ENCODE measurements at places on chromosomes 5 and 9.

DNA sequence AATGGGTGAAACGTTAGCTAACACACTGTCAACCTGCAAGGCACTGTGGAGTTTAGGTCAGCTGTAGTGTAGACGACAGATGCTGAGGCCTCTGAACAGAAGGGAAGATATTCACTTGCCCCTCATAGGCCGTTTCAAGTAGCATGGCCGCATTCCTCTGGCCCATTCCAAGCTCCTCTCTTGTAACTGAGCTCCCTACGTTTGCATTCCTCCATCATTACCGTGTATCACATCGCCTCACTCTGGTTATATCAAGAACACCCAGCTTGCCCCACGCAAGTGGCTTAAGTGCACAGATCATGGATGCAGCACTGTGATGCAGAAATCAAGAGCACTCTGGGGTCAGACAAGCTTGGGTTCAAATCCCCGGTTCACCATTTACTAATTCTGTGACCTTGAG is 43.3 kb downstream of the PRELID2 start:
- no peak for DNase-seq

DNA sequence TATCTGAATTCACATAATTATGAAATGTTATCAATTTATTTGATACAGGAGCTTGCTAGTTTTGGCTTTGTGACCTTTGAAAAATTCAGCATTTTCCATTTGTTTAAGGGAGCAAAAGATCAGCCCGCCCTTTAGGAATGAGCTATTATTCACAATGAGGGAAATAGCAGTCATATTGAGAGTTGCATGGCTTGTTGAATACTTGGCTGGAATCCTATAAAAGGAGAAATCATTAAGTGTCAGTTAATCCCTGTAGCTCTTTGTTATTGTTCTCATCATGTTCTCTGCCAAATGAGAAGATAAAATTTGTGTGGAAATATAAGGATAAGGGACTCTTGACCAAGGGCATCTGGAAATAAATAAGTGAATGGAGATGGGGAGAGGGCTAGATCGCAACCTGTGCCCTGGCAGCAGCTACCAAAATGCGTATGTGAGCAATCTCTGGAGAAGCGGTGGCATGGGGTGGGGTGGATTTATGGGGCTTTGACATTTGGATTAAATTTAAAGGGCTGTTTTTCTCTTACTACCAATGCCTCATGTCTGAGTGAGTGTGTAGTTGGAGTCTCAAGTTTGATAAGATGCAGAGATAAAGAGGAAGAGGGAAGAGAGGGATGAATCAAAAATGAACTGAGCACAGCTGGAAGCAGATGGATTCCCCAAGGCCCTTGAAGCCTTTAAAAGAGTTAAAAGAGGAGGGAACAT is 237.6 kb downstream of the NNT start:
- no peak for DNase-seq

DNA sequence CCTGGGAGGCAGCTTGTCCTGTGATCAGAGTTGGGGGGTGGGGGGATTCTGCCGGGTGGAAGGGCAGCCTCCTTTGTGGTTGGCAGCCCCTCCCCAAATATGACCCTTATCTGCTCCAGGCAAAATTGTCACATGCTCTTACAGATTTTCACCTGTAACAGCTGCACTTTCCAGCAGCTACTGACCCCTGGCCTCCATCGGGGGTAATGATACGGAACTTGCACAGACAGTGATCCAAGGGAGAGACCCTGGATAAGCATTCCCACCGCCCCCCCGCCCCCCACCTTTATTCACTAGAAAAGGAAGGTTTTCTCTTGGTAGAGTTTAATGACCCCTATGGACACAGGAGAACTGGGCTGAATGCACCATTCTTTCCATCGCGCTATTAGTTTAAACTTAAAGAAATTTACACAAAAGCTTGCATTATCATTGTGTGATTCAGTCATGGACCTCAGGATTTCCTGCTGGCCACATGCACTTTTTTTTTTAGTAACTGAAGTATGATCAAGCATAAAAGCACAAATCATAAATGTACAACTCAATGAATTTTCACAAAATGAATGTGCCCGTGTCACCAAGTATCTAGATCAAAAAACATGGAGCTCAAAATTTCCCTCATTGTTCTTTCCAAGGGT is 10.7 kb upstream of the ZBTB34 start:
- no peak for DNase-seq

DNA sequence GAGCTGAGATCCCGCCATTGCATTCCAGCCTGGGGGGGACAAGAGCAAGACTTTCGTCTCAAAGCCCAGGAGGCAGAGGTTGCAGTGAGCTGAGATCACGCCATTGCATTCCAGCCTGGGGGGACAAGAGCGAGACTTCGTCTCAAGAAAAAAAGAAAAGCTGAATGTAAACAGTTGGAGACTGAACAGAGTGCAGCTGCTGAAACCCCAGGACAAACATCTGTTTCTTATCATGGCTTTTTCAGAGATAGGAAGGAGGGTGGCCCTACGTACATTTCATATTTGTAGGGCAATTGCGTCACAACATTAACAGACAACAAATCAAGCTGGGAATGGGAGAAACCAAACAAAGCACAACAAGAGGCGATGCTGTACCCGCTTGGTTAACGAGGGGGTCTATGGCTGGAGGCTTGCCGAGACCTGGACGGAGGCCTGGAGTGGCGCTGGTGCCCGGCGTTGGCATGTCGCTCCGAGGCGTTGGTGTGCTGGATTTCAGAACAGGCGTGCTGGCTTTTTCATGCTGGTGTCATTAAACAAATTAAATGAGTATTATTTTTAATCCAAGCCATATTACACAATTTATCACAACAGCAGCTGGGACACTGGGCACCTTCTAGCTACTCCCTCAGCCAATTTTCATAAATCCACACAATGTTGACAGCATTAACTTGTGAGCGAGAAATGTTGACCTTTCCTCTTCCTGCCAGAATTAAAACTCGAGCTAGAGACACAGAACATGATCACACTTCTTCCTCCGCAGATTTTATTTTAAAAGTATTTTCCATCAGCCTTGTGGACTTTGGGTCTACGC is 76.1 kb downstream of the TLE1 start:
- no peak for DNase-seq

- no peak for DNase-seq
These were observed 99.8 kb downstream of the STRBP start for GRCh38 chr9:123168586-123168985.

DNA sequence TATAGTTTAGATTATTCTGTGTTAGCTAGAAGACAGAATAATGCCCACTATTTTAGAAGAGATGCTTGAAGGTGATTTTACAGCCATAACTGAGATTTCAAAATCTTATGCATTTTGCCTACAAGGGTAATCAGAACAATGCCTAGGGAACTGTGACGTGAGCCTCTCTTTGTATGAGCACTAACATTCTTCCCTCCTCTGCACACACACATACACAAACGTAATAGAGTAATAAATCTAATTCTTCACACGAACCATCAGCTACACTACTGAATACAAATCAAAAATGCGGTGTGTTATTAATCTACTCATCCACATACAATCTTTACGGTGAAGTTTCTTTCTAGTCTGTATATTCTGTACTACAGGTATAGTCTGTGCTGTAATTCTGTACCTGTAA is 227.8 kb downstream of the PLK2 start:
- DNase-seq, result no peak

GRCh38 chr5:113378081-113378480 is 56.7 kb downstream of the TSSK1B start:
- DNase-seq, result peak; percentile 11

DNA sequence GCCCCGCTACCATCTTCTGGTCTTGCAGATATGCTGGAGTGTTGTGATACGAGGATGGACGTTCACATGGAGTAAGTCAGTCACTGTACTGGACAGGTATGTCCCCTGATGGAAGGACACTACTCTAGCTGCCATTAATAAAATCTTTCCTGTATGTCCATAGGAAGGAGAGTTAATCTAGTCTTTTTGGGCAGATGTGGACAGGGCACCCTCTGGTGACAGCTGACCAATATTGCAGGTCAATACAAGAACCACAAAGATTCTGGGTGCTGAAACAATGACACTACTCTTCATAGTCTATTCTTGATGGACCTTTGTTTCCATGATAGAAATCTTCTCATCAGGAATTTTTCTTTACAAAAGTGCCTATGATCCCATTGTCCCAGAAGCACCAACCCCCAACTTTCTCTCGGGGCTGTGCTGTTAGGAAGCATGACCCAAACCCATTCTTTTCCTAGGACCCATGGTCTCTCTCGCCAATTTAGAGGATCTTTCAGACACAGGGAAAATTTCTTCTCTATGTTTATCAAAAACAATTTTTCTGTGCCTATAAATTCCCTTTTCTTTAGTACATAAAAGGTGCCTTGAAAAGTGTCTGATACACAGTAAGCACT is 376.9 kb downstream of the DTWD2 start:
- DNase-seq, result no peak

GRCh38 chr5:1012900-1013237 is 4.3 kb downstream of the NKD2 start:
- no peak for DNase-seq

DNA sequence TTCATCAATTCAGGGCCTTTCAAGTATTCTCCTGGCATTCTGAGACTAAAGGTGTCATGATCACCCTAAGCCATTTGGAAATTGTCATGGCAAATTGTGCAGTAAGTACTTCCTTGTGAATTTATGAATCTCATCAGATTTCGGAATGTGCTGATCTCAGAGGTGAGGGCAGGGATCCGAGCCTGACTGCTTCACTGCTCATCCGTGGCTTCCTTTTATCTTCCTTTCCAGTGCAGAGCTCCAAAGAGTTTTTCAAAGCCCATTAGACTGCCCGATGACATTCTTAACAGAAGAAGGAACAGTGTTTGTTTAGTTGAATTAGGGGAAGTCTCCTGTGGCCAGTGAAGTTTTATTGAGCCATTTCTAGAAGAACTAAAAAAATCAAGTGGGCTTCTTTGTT is 182.8 kb upstream of the GDNF start:
- no peak for DNase-seq

- DNase-seq, result no peak
These were observed 95.3 kb upstream of the SLC28A3 start for GRCh38 chr9:84435902-84436301.

- no peak for DNase-seq
These were observed 17.5 kb upstream of the CCL28 start for GRCh38 chr5:43429706-43430105.

GRCh38 chr5:124973661-124974060 is 227.2 kb upstream of the ZNF608 start:
- no peak for DNase-seq

DNA sequence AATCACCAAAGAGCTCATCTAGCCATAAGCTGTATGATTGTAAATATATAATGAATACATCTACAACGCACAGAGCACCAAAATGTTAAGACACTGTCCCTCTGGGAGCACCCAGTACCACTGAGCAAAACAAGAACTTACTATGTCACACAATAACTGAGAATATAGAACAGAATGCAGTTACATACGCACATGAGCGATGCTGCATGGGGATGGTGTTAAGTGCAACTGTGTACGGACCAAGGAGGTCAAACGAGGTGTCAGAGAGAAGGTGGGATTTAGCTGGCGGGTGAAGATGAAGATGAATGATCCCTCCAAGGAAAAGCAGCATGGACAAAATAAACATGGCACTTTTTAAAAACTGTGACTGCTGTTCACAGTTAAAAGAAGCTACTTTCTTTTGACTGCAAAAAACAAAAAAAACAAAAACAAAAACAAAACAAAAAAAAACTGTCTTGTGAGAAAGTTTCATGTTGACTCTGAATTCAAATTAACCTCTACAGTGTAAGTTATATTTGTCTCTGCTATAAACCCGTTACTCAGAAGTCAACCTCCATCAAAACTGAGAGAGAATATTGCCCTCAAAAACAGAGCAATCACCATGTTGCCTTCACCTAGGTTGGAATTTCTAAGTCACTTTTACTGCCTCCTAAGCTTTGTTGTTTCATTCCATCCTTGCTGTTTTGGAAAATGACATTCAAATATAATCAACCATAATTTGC is 169.6 kb upstream of the GNA14 start:
- DNase-seq, result no peak

DNA sequence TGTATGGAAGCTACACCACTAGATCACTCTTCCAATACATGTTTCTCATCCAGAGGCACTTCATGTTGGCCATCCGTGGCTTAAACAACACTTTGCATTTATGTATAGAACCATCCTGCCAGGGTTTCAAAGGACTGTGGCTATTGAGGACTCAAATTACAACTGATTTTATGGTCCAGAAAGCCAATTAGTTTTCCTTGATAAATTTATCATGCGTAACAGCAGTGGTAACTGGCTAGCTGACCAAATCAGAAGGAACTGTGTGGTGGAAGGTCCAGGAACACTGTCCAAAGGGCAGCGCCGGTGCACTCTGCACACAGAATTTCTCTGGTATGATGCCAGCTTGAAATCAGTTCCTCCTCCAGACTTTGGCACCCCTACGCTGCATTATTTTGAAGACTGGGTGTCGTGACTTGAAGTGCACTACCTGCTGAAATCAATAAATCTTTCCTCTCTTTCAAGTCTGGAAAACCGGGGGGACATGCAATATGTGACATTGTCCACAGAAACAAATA is 69.3 kb upstream of the TMEM252 start:
- no peak for DNase-seq

GRCh38 chr5:126597156-126597555 is 2.1 kb upstream of the ALDH7A1 start:
- DNase-seq, result no peak

- DNase-seq, result no peak
These were observed 76.1 kb downstream of the FNIP1 start for GRCh38 chr5:131720714-131721113.

- no peak for DNase-seq
These were observed 69.6 kb downstream of the ADAMTSL1 start for GRCh38 chr9:18543406-18544192.

DNA sequence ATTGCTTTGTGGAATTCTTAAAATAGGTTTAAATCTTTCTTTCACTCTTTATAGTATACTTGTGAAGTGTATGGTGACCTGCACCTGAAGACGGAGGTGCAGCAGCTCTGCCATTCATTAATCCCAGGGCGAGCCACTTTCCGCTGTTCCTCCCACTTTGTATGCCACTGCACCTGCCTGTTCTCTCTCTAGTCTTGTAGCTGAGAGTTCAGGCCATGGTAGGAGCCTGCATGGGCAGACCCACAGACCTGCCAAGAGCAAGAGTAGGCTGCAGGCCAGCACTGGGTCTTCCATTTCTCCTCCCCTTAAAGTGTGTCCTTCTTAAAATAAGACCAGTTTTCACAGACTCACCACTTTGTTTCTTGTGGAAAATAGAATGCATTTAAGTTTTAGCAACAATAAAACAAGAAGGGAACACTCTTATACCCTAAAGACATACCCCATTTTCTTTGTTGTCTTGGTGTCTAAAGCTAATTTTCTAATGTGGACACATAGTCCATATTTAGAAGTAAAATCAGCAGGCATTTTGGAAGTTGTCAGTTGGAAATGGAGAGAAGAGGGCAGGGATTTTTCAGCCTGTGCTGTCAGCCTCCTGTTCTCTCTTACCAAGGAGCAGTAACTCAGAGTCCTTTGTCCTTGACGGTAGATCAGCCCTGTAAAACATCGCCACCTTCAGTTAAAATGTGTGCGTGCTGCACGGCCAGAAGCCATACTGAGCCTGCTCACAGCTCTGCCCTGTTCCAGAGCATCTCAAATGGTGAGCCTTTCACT is 103.2 kb downstream of the SNCAIP start:
- DNase-seq, result peak; percentile 54

GRCh38 chr5:41962491-41962890 is 37.4 kb downstream of the FBXO4 start:
- no peak for DNase-seq

- DNase-seq, result no peak
These were observed 160.5 kb downstream of the MED27 start for GRCh38 chr9:131919216-131919615.

- no peak for DNase-seq
These were observed 75.4 kb downstream of the NUDT12 start for GRCh38 chr5:103487218-103487617.

All from GDM1 (cell line).